Small intestine (tissue), 16 donors: ENCODE measurements at places on chromosomes 13 and 19.

DNA sequence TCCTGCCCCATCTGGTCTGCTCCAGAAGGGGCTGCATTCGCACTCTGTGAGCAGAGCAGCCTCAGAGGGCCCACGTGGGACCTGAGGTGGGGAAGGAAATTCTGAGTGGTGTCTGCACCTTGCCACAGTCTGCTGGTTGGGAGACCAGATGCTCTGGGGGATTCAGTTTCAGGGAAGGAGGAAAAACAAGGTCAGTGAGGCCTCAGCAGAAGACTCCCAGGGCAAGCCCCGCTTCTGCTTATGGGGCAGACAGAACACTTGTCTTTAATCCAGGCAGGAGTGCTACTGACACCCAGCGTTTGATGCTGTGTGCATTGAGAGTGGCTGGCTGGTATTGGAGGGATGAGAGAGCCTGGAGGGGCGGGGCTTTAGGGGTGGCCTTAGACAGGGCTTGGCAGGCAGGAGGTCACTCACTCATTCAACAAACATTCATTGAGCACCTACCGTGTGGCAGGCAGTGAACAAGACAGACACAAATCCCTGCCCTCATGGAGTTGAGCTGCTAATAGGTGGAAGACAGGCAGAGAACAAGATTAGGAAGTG lies 4.9 kb upstream of the CLEC17A start:
- no peaks in the 10 kb centered on the region for H3K4me1 ChIP-seq
- H3K36me3 ChIP-seq = no peaks in the 10 kb centered on the region
- no peak overlapping the region for H3K27ac ChIP-seq
- no peak for DNase-seq
- no peaks in the 10 kb centered on the region for H3K27me3 ChIP-seq
- H3K4me3 ChIP-seq = no peak overlapping the region

GRCh38 chr13:99471221-99472121 lies 29.8 kb upstream of the TM9SF2 start:
- no peak overlapping the region for H3K4me3 ChIP-seq
- H3K4me1 ChIP-seq = no peaks in the 10 kb centered on the region
- no peaks in the 10 kb centered on the region for H3K27me3 ChIP-seq
- no peak overlapping the region for H3K27ac ChIP-seq
- no peak for DNase-seq

DNA sequence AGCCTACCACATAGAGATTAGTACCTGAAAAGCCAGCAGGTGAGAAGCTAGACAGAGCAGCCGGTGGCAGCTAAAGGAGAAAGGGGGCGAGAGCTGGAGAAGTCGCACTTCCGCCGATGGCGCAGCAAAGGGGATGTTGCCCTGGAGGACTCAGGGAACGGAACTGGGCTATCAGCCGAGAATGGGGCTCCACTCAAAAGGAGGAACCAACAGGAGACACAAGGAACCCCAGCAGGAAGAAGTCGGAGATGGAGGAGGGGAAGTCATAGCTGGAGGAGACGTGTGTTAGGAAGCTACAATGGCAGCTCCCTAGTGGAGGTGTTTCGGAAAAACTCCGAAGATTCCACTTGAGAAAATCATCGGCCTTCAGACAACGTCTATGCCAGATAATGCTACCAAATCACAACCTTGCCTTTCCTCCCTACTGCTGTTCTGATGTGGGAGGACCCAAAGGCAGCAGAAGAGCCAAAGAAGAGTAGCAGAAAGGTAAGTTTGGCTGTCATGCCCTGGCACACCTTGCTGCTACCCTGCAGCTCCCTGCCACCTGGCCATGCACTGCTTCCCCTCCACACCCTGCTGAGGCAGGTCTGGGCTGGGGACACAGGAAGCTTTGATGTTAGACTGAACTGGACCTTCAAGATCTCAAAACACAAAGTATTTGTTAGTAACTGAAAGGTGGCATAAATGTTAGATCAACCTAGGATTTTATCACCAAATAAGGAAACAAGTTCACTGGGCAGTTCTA lies 127.9 kb downstream of the DLEU7 start:
- no peaks in the 10 kb centered on the region for H3K4me1 ChIP-seq
- no peaks in the 10 kb centered on the region for H3K27me3 ChIP-seq
- no peaks in the 10 kb centered on the region for H3K36me3 ChIP-seq
- no peak overlapping the region for H3K4me3 ChIP-seq

DNA sequence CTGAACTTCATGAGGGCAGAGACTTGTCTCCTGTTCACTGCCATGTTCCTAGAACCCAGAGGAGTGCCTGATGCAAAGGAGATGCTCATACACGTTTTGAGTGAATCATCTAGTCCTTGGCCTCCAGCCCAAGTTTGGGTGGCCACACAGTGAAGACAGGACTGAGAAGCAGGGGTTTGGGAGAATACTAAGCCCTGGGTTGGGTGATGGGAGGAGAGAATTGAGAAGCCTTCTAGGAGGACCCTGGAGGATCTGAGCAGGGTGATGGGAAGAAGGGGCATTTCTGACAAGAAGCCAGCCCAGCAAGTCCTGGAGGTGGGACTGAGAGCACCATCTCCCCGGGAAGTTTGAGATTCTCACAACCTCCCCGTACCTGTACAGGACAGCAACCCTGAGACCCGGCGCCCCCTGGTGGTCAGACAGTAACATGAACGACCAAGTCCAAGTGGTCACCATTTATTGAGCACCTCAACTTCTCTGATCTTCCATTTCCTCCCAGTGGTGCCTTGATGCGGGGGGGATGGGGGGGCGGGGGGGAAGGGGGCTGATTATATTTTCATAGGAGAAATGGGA lies 11.0 kb downstream of the CTU1 start:
- DNase-seq = peak; percentile 58
- H3K27ac ChIP-seq = no peak overlapping the region
- H3K27me3 ChIP-seq = no peaks in the 10 kb centered on the region
- no peak overlapping the region for H3K4me3 ChIP-seq

GRCh38 chr13:113454936-113455335 lies 1.6 kb upstream of the ADPRHL1 start:
- no peaks in the 10 kb centered on the region for H3K27me3 ChIP-seq
- peaks cover 8% of the 10 kb centered on the region for H3K36me3 ChIP-seq
- no peaks in the 10 kb centered on the region for H3K4me1 ChIP-seq
- DNase-seq = no peak

DNA sequence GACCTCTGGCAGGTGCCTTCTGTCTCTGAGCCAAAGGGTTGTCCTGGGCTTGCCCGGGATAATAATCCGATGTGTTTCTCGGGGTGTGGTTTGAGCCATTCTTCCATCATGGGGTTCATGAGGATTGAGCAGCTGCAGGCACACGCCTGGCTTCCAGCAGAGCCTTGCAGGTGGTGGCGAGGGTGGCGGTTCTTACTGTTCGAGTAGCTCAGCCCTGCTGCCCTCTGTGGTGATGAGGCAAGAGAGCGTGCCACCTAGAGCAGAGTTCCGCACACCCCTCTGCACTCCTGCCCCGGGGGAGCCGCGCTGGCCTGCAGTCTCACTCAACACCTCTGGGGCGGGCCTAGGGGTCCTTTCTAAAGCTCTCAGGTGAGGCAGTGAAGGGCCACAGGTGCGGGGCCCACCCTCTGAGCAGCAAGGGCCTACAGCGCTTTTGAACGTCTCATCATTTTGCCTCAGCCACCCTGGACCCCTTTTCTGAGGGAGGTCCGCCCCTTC lies 3.8 kb downstream of the SCN1B start:
- H3K36me3 ChIP-seq = no peaks in the 10 kb centered on the region
- no peak overlapping the region for H3K4me3 ChIP-seq
- H3K4me1 ChIP-seq = no peaks in the 10 kb centered on the region

GRCh38 chr19:18208098-18208951 lies 4.5 kb upstream of the RAB3A start:
- no peaks in the 10 kb centered on the region for H3K36me3 ChIP-seq
- H3K27ac ChIP-seq = no peak overlapping the region
- H3K27me3 ChIP-seq = peaks cover 13% of the 10 kb centered on the region
- peak; percentile 43 for DNase-seq

DNA sequence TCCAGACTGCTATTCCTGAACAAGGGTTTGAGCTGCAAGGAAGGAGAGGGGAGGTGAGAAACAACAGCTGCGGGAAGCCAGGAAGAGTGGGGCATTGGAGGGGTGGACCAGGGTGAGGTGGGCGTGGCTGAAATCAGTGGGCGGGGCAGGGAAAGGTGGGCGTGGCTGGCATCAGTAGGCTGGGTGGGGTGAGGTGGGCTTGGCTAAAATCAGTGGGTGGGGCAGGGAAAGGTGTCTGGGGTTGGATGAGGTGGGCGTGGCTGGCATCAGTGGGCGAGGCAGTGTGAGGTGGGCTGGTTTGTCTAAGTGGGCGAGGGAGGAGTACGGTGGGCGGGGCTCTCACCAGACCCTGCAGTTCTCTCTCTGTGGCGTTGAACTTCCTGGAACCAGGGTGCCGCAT lies 87.6 kb downstream of the MUC16 start:
- no peak overlapping the region for H3K4me3 ChIP-seq
- H3K36me3 ChIP-seq = no peaks in the 10 kb centered on the region
- no peaks in the 10 kb centered on the region for H3K4me1 ChIP-seq
- H3K27ac ChIP-seq = no peak overlapping the region
- H3K27me3 ChIP-seq = no peaks in the 10 kb centered on the region
- DNase-seq = no peak
